ENCODE measurements at places on chromosomes 11 and 22. TPM values are rescaled to one million over a fixed set of nuclear protein-coding genes. Genes with fewer than 3 reads are reported as not detected.

ABCC8 gene
- not detected for total RNA-seq

CLDN5 gene
- 0.33 TPM for total RNA-seq

OR8B8 gene
- not detected for total RNA-seq

GP1BB gene
- 1.8 TPM for total RNA-seq

DNA sequence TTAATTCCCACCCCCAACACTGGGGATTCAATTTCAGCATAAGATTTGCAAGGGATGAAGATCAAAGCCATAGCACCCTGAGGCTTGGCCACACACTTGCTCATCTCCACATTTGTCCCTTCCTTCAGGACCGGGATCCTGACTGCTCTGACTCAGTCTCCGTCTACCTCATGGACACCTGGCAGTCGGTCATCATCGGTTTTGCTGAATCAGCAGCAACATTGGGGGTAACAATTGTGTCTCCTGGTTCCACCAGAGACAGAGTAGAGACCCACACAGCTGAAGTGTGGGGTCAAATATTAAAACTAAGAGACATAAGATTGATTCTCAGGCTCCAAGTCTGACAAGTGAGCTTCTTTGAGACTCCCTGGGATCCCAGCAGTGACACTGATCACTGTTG lies 34.6 kb downstream of the GGTLC2 start:
- no peaks in the 10 kb centered on the region for H3K36me3 ChIP-seq
- H3K4me3 ChIP-seq, result no peak overlapping the region
- DNase-seq, result no peak
- H3K27ac ChIP-seq, result no peak overlapping the region
- H3K27me3 ChIP-seq, result no peaks in the 10 kb centered on the region

- peak; percentile 49 for DNase-seq
- no peak overlapping the region for H3K27ac ChIP-seq
- H3K4me3 ChIP-seq, result no peak overlapping the region
Observed at GRCh38 chr11:103380031-103380430, 270.8 kb downstream of the DYNC2H1 start.

DNA sequence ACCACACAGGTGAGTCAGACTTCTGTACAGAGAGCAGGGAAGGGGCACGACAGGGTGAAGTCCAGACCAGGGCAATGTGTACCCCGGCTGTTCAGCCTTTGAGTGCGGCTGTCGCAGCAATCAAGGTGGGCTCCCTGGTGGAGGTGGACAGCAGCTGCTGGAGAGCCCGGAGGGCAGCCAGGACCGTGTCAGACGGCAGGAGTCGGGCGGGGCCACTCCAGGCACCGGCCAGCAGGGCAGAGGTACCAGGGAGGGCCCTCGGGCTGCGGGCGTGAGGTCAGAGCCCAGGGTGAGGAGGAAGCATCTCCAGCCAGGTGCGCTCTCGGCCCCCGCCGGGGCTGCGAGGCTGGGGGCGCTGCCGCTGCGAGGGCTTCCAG lies 802 bp upstream of the PIM3 start:
- DNase-seq, result no peak
- peak overlapping the region; percentile 67 for H3K27ac ChIP-seq
- H3K4me3 ChIP-seq, result peak overlapping the region; percentile 84
- H3K27me3 ChIP-seq, result no peaks in the 10 kb centered on the region

- H3K36me3 ChIP-seq, result no peaks in the 10 kb centered on the region
- no peak for DNase-seq
- no peak overlapping the region for H3K4me3 ChIP-seq
- H3K27me3 ChIP-seq, result no peaks in the 10 kb centered on the region
Observed at GRCh38 chr22:47604563-47604962, 842.1 kb downstream of the TBC1D22A start.

GRCh38 chr22:45358127-45358526 lies 48.4 kb downstream of the FAM118A start:
- no peak overlapping the region for H3K4me3 ChIP-seq
- DNase-seq, result peak; percentile 50
- no peak overlapping the region for H3K27ac ChIP-seq
- no peaks in the 10 kb centered on the region for H3K27me3 ChIP-seq
- H3K36me3 ChIP-seq, result no peaks in the 10 kb centered on the region
- H3K4me1 ChIP-seq, result no peaks in the 10 kb centered on the region

GRCh38 chr22:35987487-35987886 lies 41.1 kb downstream of the RBFOX2 start:
- no peaks in the 10 kb centered on the region for H3K36me3 ChIP-seq
- H3K27ac ChIP-seq, result no peak overlapping the region
- H3K27me3 ChIP-seq, result no peaks in the 10 kb centered on the region
- H3K4me1 ChIP-seq, result peaks cover 18% of the 10 kb centered on the region
- peak; percentile 48 for DNase-seq
- H3K4me3 ChIP-seq, result no peak overlapping the region

DNA sequence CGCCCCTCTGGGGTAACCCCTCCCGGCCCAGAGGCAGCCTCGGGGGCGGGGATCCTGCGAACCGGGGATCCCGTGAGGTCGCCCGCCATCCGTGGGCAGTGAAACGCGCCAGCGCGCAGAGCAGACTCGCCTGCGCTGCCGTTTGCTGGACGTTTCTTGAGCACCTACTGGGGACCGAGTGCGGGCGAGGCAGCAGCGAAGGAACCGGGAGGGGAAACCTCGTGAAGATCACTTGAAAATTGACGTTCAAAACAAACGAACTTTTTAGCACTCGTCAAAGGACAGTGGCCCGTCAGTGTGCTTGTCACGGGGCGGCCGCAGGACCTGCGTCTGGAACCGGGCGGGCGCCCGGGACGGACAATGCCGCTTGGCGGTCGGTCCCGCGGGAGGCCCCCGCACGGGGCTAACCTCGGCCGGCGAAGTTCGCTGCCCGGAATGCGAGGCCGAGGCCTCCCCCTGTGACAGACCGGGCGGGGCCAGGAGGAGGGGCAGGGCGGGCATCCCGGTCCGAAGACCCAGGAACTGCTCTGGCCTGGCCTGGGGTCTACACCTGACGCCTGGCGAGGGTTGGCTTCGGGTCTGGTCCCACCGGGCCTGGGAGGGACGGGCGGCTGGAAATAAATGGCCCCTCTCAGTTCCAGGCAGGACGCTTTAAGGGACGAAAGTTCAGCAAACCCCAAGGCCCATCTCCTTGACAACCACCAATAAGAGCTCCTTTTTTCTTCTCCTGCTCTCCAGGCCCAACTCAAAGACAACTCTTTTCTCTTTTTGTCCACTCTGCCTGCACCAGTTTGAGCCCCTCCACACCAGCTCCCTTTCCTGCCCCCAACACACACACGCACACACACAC lies 723 bp upstream of the SCUBE1 start:
- H3K27ac ChIP-seq, result no peak overlapping the region
- no peak overlapping the region for H3K4me3 ChIP-seq
- no peaks in the 10 kb centered on the region for H3K36me3 ChIP-seq
- no peak for DNase-seq

- H3K4me3 ChIP-seq, result no peak overlapping the region
- no peaks in the 10 kb centered on the region for H3K4me1 ChIP-seq
- no peak for DNase-seq
- H3K27ac ChIP-seq, result no peak overlapping the region
- no peaks in the 10 kb centered on the region for H3K27me3 ChIP-seq
Observed at GRCh38 chr11:15836795-15837194, 519.6 kb downstream of the SOX6 start.

Data from fibroblast of lung (primary cell).